ENCODE measurements at places on chromosomes 12 and 14. TPM values are rescaled to one million over a fixed set of nuclear protein-coding genes. Genes with fewer than 3 reads are reported as not detected.

Gene AICDA
- total RNA-seq: not detected

Gene POTEM
- total RNA-seq: not detected

Gene MARS1
- total RNA-seq: 195 TPM

Gene PRPH
- total RNA-seq: not detected

Gene NEDD8
- total RNA-seq: 191 TPM

Gene P2RX2
- not detected for total RNA-seq
